ENCODE measurements at places on chromosomes 2 and 18.

- no peak for DNase-seq
Measured at GRCh38 chr2:145846982-145847381, 1327.1 kb upstream of the ZEB2 start.

DNA sequence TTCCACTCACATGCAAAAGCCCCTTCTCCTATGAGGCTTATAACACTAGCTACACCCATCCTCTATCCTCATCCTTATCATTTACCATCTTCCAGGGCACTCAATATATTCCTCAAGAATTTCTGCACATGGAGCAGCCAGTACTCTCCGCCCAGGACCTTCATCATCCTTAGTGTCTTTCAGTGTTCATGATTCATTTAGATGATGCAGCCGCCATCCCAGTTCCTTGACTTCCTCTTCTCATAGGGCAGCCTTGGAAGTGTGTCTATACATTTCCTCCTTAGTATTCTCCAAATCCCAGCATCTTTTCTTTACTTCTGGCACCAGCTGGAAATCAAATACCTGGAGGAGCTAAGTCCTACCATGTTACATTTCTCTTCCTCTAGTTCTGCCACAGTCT lies 3.0 kb upstream of the ITSN2 start:
- no peak for DNase-seq

- no peak for DNase-seq
Measured at GRCh38 chr18:28411806-28412205, 234.9 kb upstream of the CDH2 start.

GRCh38 chr2:232420463-232421188 lies 14.0 kb downstream of the ALPG start:
- DNase-seq: peak; percentile 85

DNA sequence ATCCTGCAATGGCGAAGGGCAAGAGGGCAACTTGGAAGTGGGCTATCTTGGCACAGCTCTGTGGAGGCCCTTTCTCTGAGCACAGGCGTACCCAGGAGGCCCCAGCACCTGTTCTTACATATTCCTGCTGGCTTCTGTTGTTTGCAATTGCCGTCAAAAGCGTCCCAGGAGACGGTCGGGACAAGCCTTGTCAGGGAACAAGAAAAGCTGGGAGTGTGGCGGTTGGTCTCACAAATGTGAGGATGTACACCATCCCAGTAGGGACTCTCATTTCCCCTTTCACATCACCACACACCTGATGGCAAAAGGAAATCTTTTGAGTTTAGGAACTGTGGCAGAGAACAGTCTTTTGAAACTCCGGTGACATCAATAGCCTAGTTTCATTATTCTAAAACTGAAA lies 94.7 kb upstream of the EFEMP1 start:
- peak; percentile 35 for DNase-seq

GRCh38 chr2:206054952-206055351 lies 31.0 kb downstream of the INO80D start:
- DNase-seq: no peak

- no peak for DNase-seq
Measured at GRCh38 chr2:217733461-217733860, 269.3 kb downstream of the TNS1 start.
